Heart left ventricle (tissue), 16 donors: ENCODE measurements at places on chromosomes 4 and X. TPM values are rescaled to one million over a fixed set of nuclear protein-coding genes. Genes with fewer than 3 reads are reported as not detected.
A peak's percentile ranks its signal among the peaks of the same experiment; 100 is the strongest.

GRCh38 chrX:135476378-135476777 is 44.1 kb upstream of the INTS6L start:
- no peaks in the 10 kb centered on the region for H3K4me1 ChIP-seq
- DNase-seq = no peak
- no peak overlapping the region for H3K4me3 ChIP-seq
- H3K27me3 ChIP-seq = no peaks in the 10 kb centered on the region
- no peak overlapping the region for H3K27ac ChIP-seq

DNA sequence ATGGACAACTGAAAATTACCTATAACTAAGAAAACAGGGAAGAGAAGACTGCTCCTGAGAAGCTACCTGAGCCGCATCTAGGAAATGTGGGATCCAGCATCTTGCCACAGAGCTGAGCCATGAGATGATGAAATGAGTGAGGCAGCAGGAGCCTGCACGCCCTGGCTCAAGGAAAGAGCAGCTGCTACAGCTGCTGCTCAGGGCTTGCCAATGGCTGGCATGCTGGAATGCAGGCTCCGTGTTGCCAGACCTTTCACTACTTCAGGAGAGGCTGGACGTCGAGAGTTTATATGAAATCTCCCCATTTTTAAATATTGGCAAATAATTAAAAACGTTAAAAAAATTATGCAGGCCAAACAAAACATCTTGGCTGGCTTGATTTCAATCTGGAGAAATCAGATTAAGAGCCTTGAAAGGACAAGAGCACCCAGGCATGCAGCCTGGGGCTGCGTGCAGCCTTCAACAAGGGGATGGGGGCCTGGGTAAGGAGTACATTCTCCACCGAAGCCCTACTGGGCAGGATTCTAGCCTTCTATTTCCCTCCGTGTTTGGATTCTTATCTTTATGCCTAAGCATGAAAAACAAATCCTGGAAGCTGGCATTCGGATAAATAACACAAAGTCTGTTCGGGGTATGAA is 227.6 kb downstream of the NR3C2 start:
- H3K27me3 ChIP-seq = no peaks in the 10 kb centered on the region
- no peaks in the 10 kb centered on the region for H3K36me3 ChIP-seq
- peaks cover 53% of the 10 kb centered on the region for H3K4me1 ChIP-seq
- H3K4me3 ChIP-seq = peak overlapping the region; percentile 9
- peak; percentile 65 for DNase-seq
- H3K27ac ChIP-seq = peak overlapping the region; percentile 75

DNA sequence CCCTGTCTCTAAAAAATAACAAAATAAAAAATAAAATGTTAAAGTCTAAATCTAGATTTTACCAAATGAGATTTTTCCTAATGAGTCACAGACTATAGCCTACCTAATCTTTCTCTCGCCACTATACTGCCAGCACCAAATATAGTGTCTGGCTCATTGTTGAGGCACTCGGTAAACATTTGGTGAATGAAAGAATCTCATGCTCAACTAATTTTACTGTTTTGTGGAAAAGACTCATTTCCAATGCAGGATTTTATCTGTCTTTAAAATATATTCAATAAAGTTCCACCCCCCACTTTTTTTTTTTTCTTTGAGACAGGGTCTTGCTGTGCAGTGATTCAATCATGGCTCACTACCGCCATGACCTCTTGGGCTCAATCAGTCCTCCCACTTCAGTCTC is 71.5 kb downstream of the PLS3 start:
- H3K36me3 ChIP-seq = peaks cover 75% of the 10 kb centered on the region
- DNase-seq = no peak
- H3K27ac ChIP-seq = no peak overlapping the region
- H3K4me1 ChIP-seq = no peaks in the 10 kb centered on the region

DNA sequence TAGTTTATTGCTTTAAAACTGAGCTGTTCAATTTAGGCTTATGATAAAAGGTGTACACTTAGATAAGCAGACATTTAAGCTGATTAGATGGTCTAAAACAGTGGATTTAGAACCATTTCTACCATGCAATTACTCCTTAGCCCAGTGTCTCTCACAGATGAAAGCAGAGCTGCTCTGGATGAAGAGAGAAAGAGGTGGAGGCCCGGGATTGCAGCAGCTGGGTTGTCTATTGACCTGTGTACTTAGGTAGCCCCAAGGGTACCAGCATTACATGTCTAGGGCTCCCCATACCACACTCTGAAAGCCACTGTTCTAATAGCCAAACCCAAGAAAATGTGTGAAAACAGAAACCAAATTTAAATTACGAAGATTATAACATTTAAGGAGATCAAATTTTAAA is 86.0 kb upstream of the GIMD1 start:
- no peaks in the 10 kb centered on the region for H3K4me1 ChIP-seq
- DNase-seq = no peak
- H3K36me3 ChIP-seq = no peaks in the 10 kb centered on the region
- H3K27me3 ChIP-seq = no peaks in the 10 kb centered on the region

DNA sequence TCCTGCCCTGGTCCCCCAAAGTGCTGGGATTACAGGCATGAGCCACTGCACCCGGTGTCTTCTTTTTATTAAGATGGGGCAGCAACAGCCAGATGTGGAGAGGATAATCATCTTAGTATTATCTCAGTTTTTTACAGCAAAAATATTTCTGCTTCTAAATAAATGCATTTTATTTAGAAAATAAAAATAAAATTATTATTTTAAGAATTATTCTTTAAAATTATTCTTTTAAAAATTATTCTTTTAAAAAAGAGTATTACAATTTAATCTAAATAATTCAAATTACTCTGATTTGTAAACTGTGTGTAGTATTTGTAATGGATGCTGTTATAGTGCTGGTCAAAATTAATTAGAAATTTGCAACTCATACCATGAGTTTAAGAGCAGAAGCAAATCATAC is 67.6 kb downstream of the ARFIP1 start:
- peaks cover 9% of the 10 kb centered on the region for H3K4me1 ChIP-seq
- no peaks in the 10 kb centered on the region for H3K36me3 ChIP-seq
- H3K27ac ChIP-seq = no peak overlapping the region

DNA sequence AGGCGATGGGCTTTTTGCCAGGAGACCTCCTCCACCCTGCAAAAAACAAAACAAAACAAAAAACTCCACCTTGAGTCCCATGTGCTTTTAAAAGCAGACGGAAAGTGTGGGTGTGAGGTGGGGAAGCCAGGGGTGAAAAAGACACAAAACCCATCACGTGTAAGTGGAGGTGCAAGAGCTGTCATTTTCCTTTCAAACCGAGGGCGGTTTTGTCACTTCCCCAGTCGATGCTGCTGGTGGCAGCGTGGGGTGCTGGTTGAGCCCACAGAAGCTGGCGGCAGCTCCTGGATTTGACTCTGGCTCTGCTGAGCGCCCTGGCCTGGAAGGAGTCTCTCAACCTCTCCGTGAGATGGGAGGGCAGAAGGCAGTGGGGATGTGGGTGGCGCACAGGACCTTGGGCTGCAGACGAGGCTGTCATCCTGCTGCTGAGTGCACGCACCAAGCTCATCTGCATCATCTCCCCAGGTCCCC is 110.0 kb downstream of the PSAPL1 start:
- H3K4me3 ChIP-seq = no peak overlapping the region
- no peaks in the 10 kb centered on the region for H3K27me3 ChIP-seq
- no peaks in the 10 kb centered on the region for H3K36me3 ChIP-seq

GRCh38 chr4:4868758-4869723 is 9.6 kb downstream of the MSX1 start:
- peaks cover 20% of the 10 kb centered on the region for H3K4me1 ChIP-seq
- no peaks in the 10 kb centered on the region for H3K36me3 ChIP-seq
- H3K4me3 ChIP-seq = no peak overlapping the region

GRCh38 chr4:17898553-17899055 is 87.8 kb downstream of the NCAPG start:
- no peaks in the 10 kb centered on the region for H3K4me1 ChIP-seq
- H3K27me3 ChIP-seq = no peaks in the 10 kb centered on the region
- H3K27ac ChIP-seq = no peak overlapping the region
- H3K4me3 ChIP-seq = no peak overlapping the region

GRCh38 chr4:140351093-140352075 is 22.1 kb upstream of the SCOC start:
- peaks cover 2% of the 10 kb centered on the region for H3K27me3 ChIP-seq
- no peak for DNase-seq
- no peak overlapping the region for H3K4me3 ChIP-seq
- H3K4me1 ChIP-seq = no peaks in the 10 kb centered on the region
- H3K36me3 ChIP-seq = no peaks in the 10 kb centered on the region
- H3K27ac ChIP-seq = no peak overlapping the region

GRCh38 chrX:7090641-7091040 is 56.9 kb upstream of the STS start:
- no peaks in the 10 kb centered on the region for H3K27me3 ChIP-seq
- H3K36me3 ChIP-seq = no peaks in the 10 kb centered on the region
- no peak for DNase-seq

- H3K27me3 ChIP-seq = no peaks in the 10 kb centered on the region
- H3K36me3 ChIP-seq = no peaks in the 10 kb centered on the region
- no peak for DNase-seq
- no peak overlapping the region for H3K27ac ChIP-seq
- H3K4me3 ChIP-seq = no peak overlapping the region
- no peaks in the 10 kb centered on the region for H3K4me1 ChIP-seq
These were observed 211.6 kb downstream of the RCHY1 start for GRCh38 chr4:75302648-75303047.

DNA sequence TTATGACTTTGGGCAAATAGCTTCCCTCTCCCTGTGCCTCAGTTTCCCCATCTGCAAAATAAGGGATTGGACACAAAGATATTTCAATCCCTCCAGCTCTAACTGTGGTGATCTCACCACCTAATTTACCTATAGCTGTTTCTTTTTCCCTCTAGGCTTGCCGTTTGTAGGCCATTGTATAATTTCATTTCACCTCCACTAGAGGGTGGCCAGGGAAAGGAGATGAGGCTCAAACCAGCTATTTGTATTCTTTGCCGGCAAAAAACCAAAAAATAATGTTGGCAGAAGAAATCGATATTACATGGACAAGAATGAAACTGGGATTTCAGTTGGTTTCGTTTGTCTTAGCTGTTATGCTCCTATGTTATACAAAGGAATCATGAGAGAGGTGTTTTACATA is 36.1 kb upstream of the DOCK11 start:
- H3K4me1 ChIP-seq = no peaks in the 10 kb centered on the region
- H3K27me3 ChIP-seq = no peaks in the 10 kb centered on the region
- H3K4me3 ChIP-seq = no peak overlapping the region
- no peaks in the 10 kb centered on the region for H3K36me3 ChIP-seq

GRCh38 chrX:119155416-119156035 is 27.9 kb upstream of the KIAA1210 start:
- H3K27me3 ChIP-seq = no peaks in the 10 kb centered on the region
- no peak overlapping the region for H3K27ac ChIP-seq
- DNase-seq = no peak
- H3K4me1 ChIP-seq = no peaks in the 10 kb centered on the region
- H3K4me3 ChIP-seq = no peak overlapping the region

- H3K36me3 ChIP-seq = no peaks in the 10 kb centered on the region
- no peak overlapping the region for H3K4me3 ChIP-seq
- peaks cover 3% of the 10 kb centered on the region for H3K4me1 ChIP-seq
- H3K27me3 ChIP-seq = no peaks in the 10 kb centered on the region
These were observed 3.4 kb downstream of the ATP1B4 start for GRCh38 chrX:120365320-120365719.

GRCh38 chr4:52979020-52979419 is 116.9 kb downstream of the RASL11B start:
- no peak overlapping the region for H3K27ac ChIP-seq
- no peaks in the 10 kb centered on the region for H3K36me3 ChIP-seq
- H3K4me3 ChIP-seq = no peak overlapping the region
- no peaks in the 10 kb centered on the region for H3K27me3 ChIP-seq
- DNase-seq = no peak
- H3K4me1 ChIP-seq = peaks cover 11% of the 10 kb centered on the region

- no peaks in the 10 kb centered on the region for H3K4me1 ChIP-seq
- H3K27ac ChIP-seq = no peak overlapping the region
- DNase-seq = no peak
These were observed 612.8 kb downstream of the C4orf33 start for GRCh38 chr4:129708784-129709183.

DNA sequence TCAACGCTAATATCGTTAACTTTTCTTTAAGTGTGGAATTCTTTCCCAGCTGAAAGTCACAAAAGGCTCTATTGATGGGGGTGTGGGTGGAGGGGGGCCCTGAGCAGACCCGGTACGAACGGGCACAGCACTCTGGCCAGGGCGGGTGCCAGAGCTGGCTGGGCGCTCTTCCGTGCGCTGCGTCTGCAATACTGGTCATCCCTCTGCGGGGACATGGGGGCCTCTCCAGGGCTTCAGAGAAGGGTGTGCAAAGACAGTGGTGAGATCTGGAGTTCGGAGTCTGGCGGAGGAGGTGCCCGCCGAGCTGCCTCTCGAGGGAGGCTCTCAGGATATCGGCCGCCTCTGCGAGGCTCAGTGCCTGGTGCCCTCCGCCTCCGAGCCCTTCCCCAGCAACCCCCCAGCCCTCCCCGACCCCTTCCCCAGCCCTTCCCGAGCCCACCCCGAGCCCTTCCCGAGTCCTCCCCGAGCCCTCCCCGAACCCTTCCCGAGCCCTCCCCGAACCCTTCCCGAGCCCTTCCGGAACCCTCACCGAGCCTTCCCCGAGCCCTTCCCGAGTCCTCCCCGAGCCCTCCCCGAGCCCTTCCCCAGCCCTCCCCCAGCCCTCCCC is 34.3 kb downstream of the FGFRL1 start:
- no peaks in the 10 kb centered on the region for H3K36me3 ChIP-seq
- no peak overlapping the region for H3K27ac ChIP-seq
- peak; percentile 22 for DNase-seq

DNA sequence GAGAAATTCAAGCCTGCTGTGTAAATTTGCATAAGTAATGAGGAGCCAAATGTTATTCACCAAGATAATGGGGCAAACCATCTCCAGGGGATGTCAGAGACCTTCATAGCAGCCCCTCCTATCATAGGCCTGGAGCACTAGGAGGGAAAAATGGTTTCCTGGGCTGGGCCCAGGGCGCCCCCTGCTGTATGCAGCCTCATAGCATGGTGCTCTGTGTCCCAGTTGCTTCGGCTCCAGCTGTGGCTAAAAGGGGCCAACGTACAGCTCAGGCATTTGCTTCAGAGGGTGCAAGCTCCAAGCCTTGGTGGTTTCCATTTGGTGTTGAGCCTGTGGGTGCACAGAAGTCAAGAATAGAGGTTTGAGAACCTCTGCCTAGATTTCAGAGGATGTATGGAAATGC is 859.3 kb downstream of the RPA4 start:
- no peak for DNase-seq
- H3K27me3 ChIP-seq = no peaks in the 10 kb centered on the region
- H3K36me3 ChIP-seq = no peaks in the 10 kb centered on the region
- H3K27ac ChIP-seq = no peak overlapping the region

GAB3 gene
- 15.9 TPM for total RNA-seq

SH3D19 gene
- total RNA-seq = 125 TPM

ARX gene
- total RNA-seq = not detected

MSMO1 gene
- total RNA-seq = 12.9 TPM

ARHGAP24 gene
- 36.8 TPM for total RNA-seq

TREX2 gene
- 0.28 TPM for total RNA-seq

KLB gene
- not detected for total RNA-seq

SLC34A2 gene
- not detected for total RNA-seq
